ENCODE measurements at places on chromosomes 2 and 18.
A peak's percentile ranks its signal among the peaks of the same experiment; 100 is the strongest.

DNA sequence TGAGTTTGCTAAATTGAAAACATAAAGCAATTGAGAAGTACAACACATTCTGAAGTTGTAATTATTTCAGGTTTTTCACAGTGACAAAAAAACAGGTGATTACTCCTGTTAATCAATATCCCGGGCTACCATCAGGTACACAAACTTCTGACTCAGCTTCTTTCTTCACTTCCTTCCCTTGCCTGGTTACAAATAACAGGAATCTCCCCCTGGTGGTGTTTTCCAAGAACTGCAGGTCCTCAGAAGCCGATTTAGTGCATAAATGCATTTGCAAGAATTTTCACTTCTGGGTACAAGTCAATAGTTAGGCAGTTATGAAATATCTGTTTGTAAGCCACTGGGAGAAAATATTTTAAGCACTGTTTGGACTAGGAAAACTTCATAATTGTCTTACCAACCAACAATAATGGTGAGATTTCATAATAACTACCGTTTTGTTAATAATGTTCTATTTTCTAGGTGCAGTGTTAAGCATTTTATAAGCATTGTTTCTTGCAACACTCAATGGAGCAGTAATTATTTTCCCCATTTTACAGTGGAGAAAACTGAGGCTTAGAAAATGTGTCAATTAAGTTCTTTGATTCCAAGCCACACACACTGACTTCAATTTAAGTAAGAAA lies 12.4 kb upstream of the GMCL1 start:
- peak; percentile 71 for DNase-seq

DNA sequence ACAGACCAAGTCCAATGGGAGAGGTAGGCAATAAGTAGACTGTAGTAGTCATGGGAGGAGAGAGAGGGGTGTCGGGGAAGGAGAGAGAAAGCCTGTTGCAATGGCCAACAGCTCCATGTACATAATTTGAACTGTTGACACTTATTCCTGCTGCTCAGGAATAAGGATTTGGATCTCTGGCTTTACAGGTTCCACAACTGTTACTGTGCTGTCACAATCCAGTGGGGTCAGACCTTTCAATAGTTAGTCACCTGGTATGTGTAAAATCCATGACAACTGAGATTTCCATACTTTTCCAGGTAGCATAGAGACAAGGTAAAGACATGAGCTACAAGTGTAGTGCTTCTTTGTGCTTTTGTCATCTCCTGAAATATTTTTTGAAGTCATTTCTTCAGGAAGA lies 47.5 kb upstream of the RIOK3 start:
- DNase-seq, result no peak

GRCh38 chr2:235390108-235390815 lies 103.6 kb upstream of the AGAP1 start:
- no peak for DNase-seq

GRCh38 chr2:240957656-240958365 lies 40.6 kb upstream of the SNED1 start:
- no peak for DNase-seq

GRCh38 chr18:68548904-68549870 lies 165.7 kb downstream of the TMX3 start:
- DNase-seq, result no peak

GRCh38 chr2:241808051-241808720 lies 807 bp upstream of the NEU4 start:
- no peak for DNase-seq

- no peak for DNase-seq
Measured at GRCh38 chr2:128016620-128017019, 11.2 kb downstream of the SAP130 start.

GRCh38 chr2:163175294-163175693 lies 336.7 kb upstream of the KCNH7 start:
- no peak for DNase-seq

DNA sequence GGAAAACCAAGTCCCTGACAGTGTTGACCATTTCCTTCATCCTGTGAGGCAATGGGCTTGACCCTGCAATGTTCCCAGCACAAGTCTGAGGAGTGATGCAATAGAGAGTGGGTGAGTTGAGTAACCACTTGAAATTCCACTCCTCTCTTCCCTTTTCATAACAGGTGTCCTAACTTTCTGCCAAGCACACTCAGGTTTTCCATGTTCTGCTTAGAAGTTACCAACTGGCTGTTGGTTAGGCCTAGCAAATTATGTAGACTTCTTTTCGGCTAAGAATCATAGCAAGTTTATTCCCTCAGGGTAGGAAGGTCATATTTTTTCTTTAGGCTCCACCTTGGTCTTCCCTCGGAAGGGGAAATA lies 11.5 kb downstream of the GNLY start:
- DNase-seq, result no peak

GRCh38 chr2:48251437-48252148 lies 278.4 kb upstream of the STON1 start:
- no peak for DNase-seq
